ENCODE measurements at places on chromosomes 16 and 17. TPM values are rescaled to one million over a fixed set of nuclear protein-coding genes. Genes with fewer than 3 reads are reported as not detected.

WFDC1 gene
- 0.82 TPM for total RNA-seq

ALDOC gene
- total RNA-seq: 56.7 TPM

ADAD2 gene
- not detected for total RNA-seq

TUBB3 gene
- 3,334 TPM for total RNA-seq

PERCC1 gene
- not detected for total RNA-seq

NPIPA5 gene
- total RNA-seq: 0.82 TPM

AOC2 gene
- 0.41 TPM for total RNA-seq

TMC7 gene
- 3.3 TPM for total RNA-seq

MT4 gene
- not detected for total RNA-seq

NT5M gene
- total RNA-seq: 6.5 TPM

CASKIN1 gene
- 15.9 TPM for total RNA-seq

HSD11B2 gene
- 0.41 TPM for total RNA-seq

CDK3 gene
- total RNA-seq: 0.41 TPM

FAM20A gene
- total RNA-seq: 2.4 TPM

BAIAP3 gene
- total RNA-seq: 11.4 TPM

SULT1A4 gene
- total RNA-seq: 3.3 TPM

SLC13A5 gene
- 0.41 TPM for total RNA-seq

GAS2L2 gene
- under 0.01 TPM for total RNA-seq

NOD2 gene
- total RNA-seq: under 0.01 TPM

GPR142 gene
- not detected for total RNA-seq

SLC16A11 gene
- total RNA-seq: not detected

C16orf86 gene
- 2.0 TPM for total RNA-seq
